SJSA1 (cell line): ENCODE measurements at places on chromosomes 7 and 10.
A peak's percentile ranks its signal among the peaks of the same experiment; 100 is the strongest.

DNA sequence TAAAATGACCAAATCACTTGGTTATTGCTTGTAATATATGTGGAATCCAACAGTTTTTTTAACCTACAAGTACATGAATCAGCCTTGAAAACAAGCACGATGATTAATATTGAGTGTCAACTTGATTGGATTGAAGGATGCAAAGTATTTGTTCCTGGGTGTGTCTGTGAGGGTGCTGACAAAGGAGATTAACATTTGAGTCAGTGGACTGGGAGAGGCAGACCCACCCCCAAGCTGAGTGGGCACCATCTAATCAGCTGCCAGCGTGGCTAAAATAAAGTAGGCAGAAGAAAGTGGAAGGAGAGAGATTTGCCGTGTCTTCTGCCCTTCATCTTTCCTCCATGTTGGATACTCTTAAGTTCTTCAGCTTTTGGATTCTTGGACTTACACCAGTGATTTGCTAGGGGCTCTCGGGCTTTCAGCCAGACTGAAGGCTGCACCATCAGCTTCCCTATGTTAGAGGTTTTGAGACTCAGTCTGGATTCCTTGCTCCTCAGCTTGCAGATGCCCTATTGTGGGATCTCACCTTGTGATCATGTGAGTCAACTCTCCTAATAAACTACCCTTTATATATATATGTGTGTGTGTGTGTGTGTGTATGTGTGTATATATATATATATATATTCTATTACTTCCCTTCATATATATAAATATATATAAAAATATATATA lies 118.4 kb upstream of the WDR11 start:
- no peaks in the 10 kb centered on the region for H3K36me3 ChIP-seq
- H3K4me1 ChIP-seq: no peaks in the 10 kb centered on the region
- no peak overlapping the region for H3K4me3 ChIP-seq
- no peak overlapping the region for H3K27ac ChIP-seq
- H3K27me3 ChIP-seq: no peaks in the 10 kb centered on the region

DNA sequence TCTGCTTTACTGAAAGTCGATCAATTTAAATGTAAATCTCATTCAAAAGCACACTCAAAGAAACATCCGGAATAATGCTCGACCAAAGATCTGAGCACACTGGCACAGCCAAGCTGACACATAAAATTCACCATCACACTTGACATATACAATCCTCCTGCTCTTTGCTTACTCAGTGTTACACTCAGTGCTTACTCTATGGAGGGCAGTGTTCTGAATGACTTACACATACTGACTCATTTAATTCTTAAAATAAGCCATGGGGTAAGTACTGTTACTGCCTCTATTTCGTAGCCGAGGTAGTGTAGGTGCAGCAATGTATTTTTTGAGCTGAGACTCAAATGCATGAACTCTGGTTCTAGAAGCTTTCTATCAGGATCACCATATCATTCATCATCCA lies 421.5 kb upstream of the LRRN3 start:
- no peak overlapping the region for H3K4me3 ChIP-seq
- no peak overlapping the region for H3K27ac ChIP-seq
- DNase-seq: no peak
- no peaks in the 10 kb centered on the region for H3K36me3 ChIP-seq

- H3K4me1 ChIP-seq: peaks cover 8% of the 10 kb centered on the region
- H3K4me3 ChIP-seq: no peak overlapping the region
- H3K27me3 ChIP-seq: peaks cover 29% of the 10 kb centered on the region
- no peaks in the 10 kb centered on the region for H3K36me3 ChIP-seq
Observed at GRCh38 chr10:99522470-99523250, 10.1 kb upstream of the NKX2-3 start.

DNA sequence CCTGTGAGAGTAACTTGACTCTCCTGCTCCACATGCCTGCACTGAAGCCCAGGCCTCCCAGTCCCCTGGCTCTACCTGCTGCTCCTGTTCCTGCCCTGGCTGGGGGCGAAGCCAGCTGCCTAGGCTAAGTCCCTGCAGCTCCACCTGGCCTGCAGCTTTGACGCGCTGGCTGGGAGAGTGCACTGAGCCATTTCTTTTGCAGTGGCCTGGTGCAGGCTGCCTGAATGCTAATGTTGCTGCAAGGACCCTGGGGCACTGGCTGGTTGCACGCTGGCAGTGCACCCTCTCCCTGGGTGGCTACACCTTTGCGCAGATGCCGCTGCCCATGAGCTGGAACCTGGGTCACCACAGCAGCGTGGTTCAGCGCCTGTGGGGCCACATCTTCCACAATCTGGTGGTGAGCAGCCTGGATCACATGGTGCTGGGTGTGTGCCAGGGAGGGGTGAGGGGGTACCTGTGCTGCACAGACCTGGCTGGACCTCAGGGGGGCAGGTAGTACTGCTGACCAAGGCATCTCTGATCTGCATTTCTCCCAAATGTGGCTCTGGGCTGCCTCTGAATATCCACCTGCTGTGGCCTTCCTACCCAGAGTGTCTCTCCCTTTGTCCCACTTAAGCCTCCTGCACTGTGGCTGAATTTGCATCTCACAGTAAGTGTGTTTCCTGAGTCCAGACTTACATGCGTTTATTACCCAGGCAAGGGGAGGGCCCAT lies 20.0 kb downstream of the IMPDH1 start:
- no peaks in the 10 kb centered on the region for H3K27me3 ChIP-seq
- peaks cover 7% of the 10 kb centered on the region; the same call in 1 of the 2 replicates for H3K4me1 ChIP-seq
- no peak overlapping the region for H3K4me3 ChIP-seq
- H3K27ac ChIP-seq: no peak overlapping the region
- DNase-seq: no peak

DNA sequence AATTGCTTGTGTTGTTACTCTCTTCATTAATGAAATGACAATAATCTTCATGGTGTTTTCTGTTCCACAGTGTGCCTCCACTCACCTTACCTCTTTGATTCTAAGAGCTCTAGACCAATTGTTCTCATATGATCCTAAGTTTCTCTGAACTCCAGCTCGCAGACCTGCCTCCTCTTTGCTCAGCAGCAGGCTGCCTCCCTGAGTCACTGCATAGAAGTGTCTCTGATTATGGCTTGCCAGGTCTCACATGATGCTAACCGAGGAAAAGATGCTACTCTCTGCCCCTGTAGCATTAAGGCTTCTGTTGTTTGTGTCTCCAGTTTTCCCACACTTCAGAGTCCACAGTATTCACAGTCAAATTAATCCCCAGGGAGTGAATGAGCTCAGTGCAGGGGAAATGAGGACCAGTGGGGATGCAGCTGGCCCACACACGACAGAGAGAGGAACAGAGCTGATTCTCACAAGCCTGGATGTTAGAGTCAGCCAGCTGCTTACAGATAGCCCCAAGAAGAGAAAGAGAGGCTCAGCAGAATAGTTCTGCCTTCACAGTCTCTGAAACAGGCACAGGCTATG lies 145.9 kb upstream of the EGR2 start:
- H3K4me3 ChIP-seq: no peak overlapping the region
- DNase-seq: no peak
- H3K4me1 ChIP-seq: no peaks in the 10 kb centered on the region
- H3K36me3 ChIP-seq: no peaks in the 10 kb centered on the region
- H3K27me3 ChIP-seq: no peaks in the 10 kb centered on the region

GRCh38 chr7:108103558-108104298 lies 26.4 kb downstream of the LAMB4 start:
- DNase-seq: peak; percentile 40
- no peaks in the 10 kb centered on the region for H3K36me3 ChIP-seq
- no peaks in the 10 kb centered on the region for H3K27me3 ChIP-seq
- H3K27ac ChIP-seq: peak overlapping the region; percentile 61
- H3K4me3 ChIP-seq: no peak overlapping the region
- peaks cover 35% of the 10 kb centered on the region for H3K4me1 ChIP-seq
